Fibroblast of lung (primary cell): ENCODE measurements at places on chromosomes 12 and 14. TPM values are rescaled to one million over a fixed set of nuclear protein-coding genes. Genes with fewer than 3 reads are reported as not detected.
A peak's percentile ranks its signal among the peaks of the same experiment; 100 is the strongest.

DNA sequence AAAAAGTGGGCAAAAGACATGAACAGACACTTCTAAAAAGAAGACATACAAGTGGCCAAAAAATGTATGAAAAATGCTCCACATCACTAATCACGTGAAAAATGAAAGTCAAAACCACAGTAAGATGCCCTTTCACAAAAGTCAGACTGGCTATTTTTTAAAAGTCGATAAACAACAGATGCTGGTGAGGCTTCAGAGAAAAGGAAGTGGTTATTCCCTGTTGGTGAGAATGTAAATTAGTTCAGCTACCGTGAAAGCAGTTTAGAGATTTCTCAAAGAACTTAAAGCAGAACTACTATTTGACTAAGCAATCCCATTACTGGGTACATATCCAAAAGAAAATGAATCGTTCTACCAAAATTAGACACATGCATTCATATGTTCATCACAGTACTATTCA is 237.0 kb downstream of the KIF21A start:
- H3K36me3 ChIP-seq = no peaks in the 10 kb centered on the region
- H3K27ac ChIP-seq = no peak overlapping the region
- no peaks in the 10 kb centered on the region for H3K4me1 ChIP-seq
- DNase-seq = no peak

GRCh38 chr12:76848132-76848531 is 30.7 kb downstream of the CSRP2 start:
- H3K4me1 ChIP-seq = no peaks in the 10 kb centered on the region
- no peaks in the 10 kb centered on the region for H3K27me3 ChIP-seq
- H3K36me3 ChIP-seq = peaks cover 2% of the 10 kb centered on the region
- peak; percentile 17 for DNase-seq

DNA sequence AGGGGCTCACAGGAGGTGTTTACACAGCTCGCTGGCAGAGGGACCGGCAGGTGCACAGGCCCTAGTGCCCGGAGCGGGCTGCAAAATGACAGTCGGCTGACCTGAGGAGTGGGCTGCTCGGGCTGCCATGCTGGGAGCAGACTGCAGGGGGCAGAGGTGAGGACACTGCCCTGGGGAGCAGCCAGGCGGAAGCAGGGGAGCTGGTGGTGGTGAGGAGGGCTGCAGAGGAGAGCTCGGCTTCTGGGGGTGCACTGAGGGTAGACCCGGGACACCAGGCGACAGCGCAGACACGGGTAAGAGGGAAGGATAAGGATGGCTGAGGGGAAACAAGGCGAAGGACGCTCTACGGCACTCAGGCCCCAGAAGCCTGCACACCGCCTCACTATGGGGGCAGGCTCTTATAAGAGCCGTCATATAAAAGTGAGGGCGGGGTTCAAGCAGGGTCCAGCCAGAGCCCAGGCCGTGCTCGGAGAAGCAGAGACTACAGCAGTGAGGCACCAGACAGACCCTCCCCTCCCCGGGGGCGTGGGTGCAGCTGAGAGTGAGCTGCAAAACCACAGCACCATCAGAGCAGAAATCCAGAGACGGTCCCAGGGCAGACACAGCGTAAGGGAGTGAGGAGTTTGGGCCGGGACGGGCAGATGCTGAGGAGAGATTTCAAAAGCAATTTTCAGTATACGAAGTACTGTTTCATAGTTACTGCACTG is 62.5 kb downstream of the CCDC88C start:
- H3K4me1 ChIP-seq = no peaks in the 10 kb centered on the region
- DNase-seq = no peak
- H3K27me3 ChIP-seq = no peaks in the 10 kb centered on the region
- no peaks in the 10 kb centered on the region for H3K36me3 ChIP-seq
- no peak overlapping the region for H3K27ac ChIP-seq

DNA sequence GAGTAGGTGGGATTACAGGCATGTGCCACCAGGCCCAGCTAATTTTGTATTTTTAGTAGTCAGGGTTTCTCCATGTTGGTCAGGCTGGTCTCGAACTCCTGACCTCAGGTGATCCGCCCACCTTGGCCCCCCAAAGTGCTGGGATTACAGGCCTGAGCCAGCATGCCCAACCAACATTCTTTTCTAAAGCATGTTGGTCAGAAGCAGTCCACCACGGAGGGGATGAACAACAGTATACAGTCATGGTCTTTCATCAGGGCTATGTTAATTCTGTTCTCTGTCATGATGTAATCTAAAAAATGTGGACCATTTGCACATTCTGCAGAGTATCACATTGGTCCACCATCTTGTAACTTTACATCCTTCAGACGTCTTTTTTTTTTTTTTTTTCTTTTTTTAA is 3.6 kb downstream of the MRPL51 start:
- H3K27me3 ChIP-seq = no peaks in the 10 kb centered on the region
- no peak overlapping the region for H3K27ac ChIP-seq
- peaks cover 3% of the 10 kb centered on the region for H3K4me1 ChIP-seq
- H3K4me3 ChIP-seq = no peak overlapping the region

- no peaks in the 10 kb centered on the region for H3K4me1 ChIP-seq
Observed at GRCh38 chr12:99752740-99753139, 105.2 kb downstream of the GARIN6 start.

DNA sequence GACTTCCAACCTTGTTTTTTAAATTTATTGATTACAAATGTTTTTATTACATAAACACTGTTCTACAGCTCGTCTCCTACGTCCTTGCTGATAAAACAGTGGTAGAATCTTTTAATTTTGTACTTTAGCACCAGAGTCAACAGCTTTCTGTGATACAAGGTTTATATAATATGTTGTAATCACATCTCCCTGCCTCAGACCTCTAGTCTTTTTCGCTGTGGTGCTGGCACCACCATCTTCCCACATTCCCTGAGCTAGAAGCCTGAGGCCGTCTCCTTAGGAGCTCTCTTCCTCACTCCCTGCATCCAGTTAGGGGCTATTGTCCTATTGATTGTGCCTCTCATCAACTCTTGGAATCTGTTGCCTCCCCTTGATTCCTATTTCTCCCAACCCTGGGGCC is 17.1 kb downstream of the MTHFD1 start:
- no peak overlapping the region for H3K4me3 ChIP-seq
- no peaks in the 10 kb centered on the region for H3K36me3 ChIP-seq
- no peaks in the 10 kb centered on the region for H3K27me3 ChIP-seq
- H3K27ac ChIP-seq = no peak overlapping the region
- no peak for DNase-seq

DNA sequence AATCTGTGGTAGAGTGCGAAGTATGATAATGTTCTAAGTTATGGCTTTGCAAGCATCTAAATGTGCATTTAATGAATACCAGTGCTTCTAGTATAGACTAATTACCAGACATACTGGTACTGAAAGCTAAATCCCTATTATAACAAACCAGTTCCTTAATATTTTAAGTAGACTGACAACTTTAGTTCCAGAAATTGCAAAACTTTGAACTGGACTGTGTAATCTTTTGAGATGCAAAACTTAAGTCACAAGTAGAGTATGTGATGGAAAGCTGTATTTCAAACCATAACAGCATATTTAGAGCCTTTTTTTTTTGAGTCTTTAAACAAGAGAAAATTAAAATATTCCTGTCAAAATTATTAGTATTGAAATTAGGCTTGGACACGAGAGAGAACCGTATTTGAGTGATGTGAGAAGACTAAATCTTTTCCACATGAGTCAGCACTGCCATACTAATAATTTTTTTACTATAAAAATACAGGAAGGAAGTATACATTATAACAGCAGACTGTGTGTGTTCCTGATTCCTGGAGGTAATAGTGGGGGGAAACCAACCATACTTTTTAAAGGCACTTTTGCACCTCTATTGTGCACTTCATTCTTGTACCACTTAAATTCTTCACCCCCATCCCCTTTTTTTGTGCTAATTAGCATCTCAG is 45.5 kb downstream of the PPM1A start:
- H3K4me3 ChIP-seq = no peak overlapping the region
- H3K27ac ChIP-seq = no peak overlapping the region
- peak; percentile 9 for DNase-seq
- peaks cover 2% of the 10 kb centered on the region for H3K36me3 ChIP-seq
- no peaks in the 10 kb centered on the region for H3K4me1 ChIP-seq

DNA sequence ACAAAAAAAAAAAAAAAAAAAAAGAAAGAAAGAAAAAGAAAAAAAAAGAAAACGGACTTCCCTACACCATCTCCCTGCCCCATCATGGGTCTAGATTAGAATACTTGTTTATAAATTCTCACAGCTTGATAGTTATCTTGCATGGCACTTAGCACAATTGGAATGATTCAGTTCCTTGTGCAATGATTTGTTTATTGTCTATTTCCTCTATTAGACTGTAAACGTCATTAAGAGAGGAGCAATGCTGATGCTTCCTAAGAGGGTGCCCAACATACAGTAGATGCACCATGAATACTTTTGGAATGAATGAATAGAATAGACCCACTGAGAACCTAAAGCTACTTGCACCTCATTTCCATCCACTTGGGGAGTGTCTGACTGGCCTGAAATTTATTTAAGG is 40.8 kb downstream of the PAX9 start:
- H3K4me1 ChIP-seq = no peaks in the 10 kb centered on the region
- no peaks in the 10 kb centered on the region for H3K36me3 ChIP-seq
- no peak overlapping the region for H3K27ac ChIP-seq
- H3K4me3 ChIP-seq = no peak overlapping the region

GRCh38 chr14:41662780-41663472 is 56.2 kb downstream of the LRFN5 start:
- DNase-seq = no peak
- H3K27me3 ChIP-seq = no peaks in the 10 kb centered on the region
- no peak overlapping the region for H3K4me3 ChIP-seq

DNA sequence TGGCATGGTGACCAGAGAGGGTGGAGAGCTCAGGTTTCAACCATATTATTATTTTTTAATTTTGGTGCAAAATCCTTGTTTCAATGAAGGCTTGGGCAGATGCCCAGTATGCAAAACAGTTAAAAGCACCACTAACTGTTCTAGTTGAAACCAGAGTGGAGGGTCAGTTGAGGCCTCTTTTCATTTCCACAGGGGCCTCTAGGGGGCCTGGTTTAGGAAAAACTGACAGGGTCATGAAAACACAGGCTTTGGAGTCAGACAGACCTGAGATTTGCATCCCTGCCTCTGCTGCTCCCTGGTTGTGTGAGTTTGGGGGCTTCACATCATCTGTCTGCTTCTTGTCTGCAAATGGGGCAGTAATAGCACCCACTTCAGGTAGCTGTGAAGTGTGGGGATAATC is 3.3 kb upstream of the RPH3A start:
- no peak overlapping the region for H3K4me3 ChIP-seq
- H3K36me3 ChIP-seq = no peaks in the 10 kb centered on the region
- H3K4me1 ChIP-seq = no peaks in the 10 kb centered on the region
- H3K27ac ChIP-seq = no peak overlapping the region
- no peak for DNase-seq
- no peaks in the 10 kb centered on the region for H3K27me3 ChIP-seq

The GLT1D1 gene
- under 0.01 TPM in 2 replicates for total RNA-seq

The POC1B gene
- 16.7 and 18.0 TPM in 2 replicates for total RNA-seq

The NFKBIA gene
- total RNA-seq = 67.9 and 73.4 TPM in 2 replicates

The TAS2R7 gene
- not detected in 2 replicates for total RNA-seq

The ADGRD1 gene
- 7.3 and 13.4 TPM in 2 replicates for total RNA-seq

The MANSC4 gene
- 0.17 TPM in 1 of 2 replicates, not detected in the other for total RNA-seq
